ENCODE measurements at places on chromosomes 2 and 18.

DNA sequence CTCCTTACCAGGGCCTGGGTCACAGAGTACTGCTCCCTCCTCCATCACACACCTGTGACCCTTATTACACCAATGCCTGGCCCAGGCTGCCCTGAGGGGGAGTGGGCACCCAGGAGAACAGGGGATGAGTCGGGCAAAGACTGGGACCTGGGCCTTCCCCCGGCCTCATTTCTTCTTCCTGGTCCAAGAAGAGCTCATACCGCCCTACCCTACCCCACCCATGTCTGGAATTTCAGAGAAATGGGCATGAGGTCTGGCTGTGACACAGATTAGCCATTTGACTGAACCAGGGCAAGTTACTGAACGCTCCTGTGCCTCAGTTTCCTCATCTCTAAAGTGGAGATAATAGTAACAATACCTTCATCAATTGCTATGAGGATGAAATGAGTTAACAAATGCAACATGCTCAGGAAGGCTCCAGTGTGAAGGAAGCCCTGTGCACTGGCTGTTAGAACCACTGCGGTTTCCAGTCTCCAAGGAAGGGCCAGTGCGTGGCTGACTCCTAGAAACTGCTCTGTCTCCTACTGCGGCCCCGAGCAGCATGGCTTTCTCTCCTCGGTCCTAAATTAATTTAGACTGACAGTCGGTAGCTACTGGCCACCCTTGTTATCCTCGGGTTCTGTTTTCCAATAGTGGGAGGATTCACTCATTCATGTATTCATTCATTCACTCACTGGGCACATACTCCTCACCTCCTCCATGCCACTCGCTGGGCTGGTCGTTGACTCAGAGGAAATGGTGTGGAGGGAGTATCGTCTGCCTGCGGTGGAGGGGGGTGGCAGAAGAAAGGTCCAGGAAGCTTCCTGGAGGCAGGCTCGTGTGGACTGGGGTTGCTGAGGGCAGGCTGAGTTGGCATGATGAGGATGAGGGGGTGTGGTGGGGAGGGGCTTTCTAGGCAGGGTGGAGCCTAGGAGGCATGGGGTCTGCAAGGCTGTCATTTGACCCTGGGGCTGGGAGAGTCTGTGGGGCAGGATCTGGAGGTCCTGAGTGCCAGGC lies 175.6 kb downstream of the GLI2 start:
- DNase-seq: no peak

DNA sequence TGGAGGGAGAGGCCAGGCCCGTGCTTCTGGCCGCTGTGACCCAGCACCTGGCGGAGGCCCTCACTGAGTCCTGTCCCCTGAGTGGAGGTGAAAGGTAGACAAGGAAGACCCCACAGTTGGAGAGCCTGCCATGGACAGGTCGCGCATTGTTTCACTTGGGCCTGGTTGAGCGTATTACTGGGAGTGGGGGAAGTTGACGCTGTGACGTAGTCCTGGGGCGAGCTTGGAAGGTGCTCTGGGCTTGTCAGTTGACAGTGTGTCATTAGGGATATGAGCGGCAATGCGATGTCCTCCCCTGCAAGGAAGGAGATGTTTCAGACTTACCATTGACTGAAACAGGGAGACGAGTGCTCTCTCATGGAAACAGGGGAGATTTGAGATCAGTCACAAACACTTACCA lies 127.1 kb downstream of the SH3RF3 start:
- no peak for DNase-seq

DNA sequence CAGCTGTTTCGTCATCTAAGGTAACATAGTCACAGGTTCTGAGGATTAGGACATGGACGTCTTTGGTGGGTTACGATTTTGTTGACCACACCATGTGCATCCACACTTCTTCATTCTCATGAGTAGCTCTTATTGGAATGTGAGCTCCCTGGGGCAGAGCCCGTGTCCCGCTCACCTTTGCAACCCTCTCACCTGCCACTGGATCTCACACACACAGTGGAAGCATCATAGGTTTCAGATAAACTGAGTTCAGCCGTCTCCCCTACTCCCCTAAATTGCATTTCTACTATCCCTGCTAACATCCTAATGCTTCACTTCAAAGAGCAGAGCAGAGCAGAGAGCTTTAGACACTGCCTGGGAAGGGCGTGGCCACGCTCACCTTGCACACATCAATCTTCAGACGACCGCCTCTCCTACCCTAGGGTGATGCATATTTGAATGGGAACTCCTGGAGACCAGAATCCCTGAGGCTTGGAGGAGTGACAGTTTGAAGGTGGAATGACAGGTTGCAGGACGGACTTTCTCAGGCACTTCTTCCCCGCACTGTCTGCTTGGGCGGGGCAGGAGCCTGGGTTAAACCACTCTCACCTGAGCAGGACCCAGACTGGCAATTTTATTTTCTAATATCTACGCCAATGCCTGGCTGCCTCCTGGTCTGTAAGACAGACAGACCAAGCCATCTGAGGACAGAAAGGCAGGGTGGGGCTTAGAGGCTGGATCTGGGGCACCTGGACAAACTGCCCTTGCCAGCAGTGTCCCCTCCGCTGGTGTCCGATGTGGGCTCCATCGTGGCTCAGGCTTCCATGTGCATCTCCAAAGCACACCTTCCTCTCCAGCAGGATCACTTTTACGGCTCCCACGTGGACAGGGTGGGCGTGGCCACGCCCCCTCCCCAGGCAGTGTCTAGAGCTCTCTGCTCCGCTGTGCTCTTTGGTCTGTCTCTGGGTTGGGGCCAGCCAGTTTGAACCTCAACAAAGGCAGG lies 229.5 kb upstream of the COPS8 start:
- DNase-seq: no peak

- DNase-seq: no peak
These were observed 92.7 kb downstream of the USP40 start for GRCh38 chr2:233473878-233474277.

- no peak for DNase-seq
These were observed 599.9 kb downstream of the TMEM182 start for GRCh38 chr2:103361712-103362111.

DNA sequence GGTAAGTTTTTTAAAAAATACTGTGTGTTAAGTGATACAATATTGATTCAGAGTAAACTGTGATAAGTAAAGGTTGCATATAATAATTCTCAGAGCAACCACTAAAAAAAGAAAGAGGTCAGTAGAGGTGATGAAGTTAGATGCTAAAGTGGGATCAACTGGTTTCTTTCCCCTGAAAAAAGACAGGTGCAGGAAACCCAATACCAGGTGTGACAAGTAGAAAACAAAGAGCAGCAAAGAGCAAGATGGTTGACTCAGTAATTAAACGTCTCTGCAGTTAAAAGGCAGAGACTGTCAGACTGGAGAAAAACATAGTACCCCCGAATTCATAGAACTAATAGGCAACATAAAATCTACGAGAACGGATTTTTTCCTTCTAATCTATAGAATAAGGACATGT lies 128.3 kb downstream of the ATP9B start:
- DNase-seq: no peak

DNA sequence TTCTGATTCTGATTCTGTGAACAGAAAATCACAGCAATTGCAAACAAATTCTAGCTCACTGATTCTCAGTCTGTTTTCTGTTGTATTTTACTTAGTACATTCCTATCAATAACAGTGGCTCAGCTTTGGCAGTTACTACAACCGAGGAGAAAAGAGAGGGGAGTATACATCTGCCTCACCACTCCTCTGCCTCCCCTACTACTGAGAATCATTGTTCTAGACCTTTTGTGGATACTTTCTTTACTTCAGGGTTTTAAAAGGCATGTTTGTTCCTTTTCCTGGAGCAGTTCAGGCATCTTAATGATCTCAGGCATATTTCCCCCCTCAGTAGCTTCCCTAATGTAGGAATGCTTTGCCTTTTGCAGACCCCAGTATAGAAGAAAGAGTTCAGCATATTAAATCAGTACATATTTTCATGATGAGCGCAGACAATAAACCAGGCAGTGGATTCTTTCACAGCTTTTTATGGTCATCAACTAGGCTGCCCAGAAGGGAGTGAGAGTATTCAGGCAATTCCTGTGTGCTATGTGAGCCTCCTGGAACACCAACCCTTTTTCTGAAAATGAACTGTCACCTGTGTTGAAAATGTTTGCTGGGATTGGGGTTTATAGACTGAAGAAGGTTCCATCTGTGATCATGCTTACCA lies 10.3 kb downstream of the STAMBP start:
- no peak for DNase-seq

GRCh38 chr2:120765678-120766469 lies 30.2 kb downstream of the GLI2 start:
- no peak for DNase-seq

GRCh38 chr2:104885119-104885782 lies 31.3 kb downstream of the POU3F3 start:
- no peak for DNase-seq

DNA sequence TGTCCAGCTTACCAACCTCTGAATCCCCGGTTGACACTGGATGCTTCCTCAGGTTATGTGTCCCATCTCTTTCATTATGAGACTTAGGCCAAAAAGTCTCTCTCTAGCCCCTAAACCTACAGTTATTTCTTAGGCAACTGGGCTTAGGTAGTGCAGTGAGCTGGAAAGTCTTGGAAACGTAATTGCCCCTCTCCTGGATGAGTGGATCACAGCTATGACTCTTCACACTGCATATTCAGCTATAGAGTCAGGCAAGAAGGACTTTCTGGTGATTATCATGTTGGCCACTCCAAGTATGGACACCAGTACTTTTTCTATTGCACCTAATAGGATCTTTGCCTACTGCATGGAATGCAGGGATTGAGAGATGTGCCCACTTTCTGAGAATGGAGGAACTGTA lies 458.3 kb upstream of the CELF4 start:
- no peak for DNase-seq

DNA sequence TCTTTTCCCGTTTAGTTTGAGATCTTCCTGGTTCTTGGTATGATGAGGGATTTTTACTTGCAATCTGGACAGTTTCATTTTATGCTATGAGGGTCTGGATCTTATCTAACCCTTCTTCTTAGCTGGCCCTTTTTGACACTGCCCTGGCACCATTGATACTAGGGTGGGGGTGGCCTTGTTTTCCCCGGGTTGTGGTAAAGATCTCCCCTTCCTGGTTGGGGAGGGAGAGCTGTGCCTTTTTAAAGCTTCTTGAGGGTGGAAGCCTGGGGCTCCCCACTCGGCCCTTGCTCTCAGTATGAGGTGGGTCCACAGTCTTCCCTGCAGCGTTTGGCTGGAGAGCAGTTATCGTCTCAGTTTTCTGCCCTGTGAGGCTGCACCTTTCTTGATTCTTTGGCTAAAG lies 66.1 kb downstream of the ASB1 start:
- no peak for DNase-seq

- DNase-seq: no peak
These were observed 129.4 kb downstream of the TNS1 start for GRCh38 chr2:217873371-217873770.

GRCh38 chr2:185578322-185578721 lies 160.3 kb upstream of the FSIP2 start:
- no peak for DNase-seq

DNA sequence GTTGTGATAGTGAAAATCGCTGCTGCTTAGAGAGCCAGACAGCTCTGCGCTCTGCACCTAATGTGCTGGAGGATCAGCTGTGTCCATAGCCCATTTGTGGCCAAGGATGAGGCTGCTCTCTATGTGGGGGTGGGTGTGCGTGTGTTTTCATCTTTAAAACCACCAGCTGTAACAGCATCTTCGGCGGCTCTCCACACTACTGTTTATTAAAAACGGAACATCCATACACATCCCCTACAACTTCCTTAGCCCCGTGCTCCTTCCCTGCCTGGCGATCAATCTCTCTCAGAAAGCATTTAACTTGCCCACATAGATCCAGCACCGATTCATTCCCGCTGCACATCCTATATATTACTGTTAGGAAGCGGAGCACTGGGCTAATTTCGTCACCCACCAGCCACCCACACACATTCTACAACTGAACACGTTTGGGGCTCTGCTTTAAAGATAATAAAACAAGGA lies 1.6 kb downstream of the CELF4 start:
- DNase-seq: no peak

DNA sequence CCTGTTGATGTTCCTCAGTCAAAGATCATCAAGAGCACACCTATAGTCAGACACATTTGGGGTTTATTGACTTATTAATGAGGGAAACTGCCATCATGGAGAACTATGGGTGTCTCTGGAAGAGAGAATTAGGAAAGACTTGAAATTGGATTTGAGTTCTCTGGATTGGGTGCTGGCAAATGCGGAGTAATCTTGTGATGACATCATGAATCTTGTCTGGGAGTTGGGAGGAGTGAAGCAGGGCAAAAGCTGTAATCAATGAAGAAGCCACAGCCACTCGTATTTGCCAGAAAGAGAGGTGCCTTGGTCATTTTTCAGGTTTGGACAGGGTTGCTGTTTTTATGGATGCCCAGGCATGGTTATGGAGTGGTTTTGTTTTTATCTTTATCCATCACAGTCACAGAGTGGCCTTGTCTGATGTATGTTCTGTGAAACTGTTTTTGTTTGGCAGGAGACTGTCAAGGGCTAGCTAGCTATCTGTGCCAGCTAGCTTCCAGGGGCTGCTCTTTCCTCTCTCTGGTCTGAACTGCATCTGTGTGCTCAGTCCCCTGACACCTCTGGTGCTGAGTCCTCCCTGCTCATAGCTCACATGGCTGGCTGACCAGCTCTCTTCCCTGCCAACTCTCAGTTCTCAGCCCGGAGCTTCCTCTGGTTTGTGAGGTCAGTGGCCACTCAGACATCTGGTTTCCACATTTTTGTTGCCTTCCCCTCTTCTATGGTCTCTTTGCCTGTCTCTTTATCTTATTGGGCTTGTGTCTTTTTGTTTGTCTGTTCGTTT lies 193.4 kb upstream of the RMP24 start:
- no peak for DNase-seq

DNA sequence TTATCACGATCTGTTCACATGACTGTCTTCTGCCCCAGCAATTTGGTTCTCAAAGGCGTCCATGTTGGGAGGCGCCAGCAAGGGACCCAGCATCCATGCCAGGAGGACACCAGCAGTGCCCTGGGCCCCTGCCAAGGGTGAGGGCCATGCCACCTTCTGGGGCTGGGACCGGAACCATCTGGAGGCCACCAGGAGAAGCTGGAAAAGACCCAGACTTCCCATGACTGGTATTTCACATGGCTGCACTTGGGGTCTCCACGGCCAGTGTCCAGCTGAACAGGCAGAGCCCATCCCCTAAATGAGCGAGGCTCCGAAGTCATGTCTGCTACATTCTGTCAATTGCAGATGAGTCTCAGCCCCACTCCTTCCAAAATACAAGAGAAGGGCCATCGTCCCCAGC lies 306.8 kb upstream of the HS6ST1 start:
- DNase-seq: no peak

- no peak for DNase-seq
These were observed 130.3 kb upstream of the RAB12 start for GRCh38 chr18:8478968-8479370.

DNA sequence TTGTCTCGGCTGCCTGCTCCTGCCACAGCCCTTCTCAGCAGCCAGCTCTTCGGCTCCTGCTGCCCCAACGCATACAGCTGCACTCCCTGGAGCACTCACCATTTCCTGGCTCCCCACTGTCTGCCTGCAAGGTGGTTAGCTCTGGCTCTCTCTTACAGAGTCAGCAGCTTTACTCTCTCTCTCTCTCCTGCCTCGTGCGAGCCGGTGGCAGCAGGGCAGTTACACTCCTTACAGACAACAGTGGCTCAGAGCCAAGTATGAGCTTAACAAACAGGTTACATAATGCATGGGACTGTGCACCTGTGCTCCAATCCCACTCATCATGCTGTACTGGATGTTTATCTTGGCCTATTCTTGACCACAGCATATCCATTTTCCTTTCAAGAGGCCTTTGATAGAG lies 47.4 kb upstream of the DNAJC10 start:
- DNase-seq: no peak

Measured in C1 segment of cervical spinal cord (tissue), 14 donors.